ENCODE measurements at places on chromosomes 13 and 19. TPM values are rescaled to one million over a fixed set of nuclear protein-coding genes. Genes with fewer than 3 reads are reported as not detected.

The LHB gene
- not detected for total RNA-seq

The CEACAM8 gene
- not detected for total RNA-seq

The URAD gene
- total RNA-seq = not detected

The OR7D2 gene
- total RNA-seq = 0.30 TPM

The GZMM gene
- total RNA-seq = 20.7 TPM

The APOC4 gene
- not detected for total RNA-seq

The KLK4 gene
- not detected for total RNA-seq

The GPR12 gene
- total RNA-seq = not detected

The MCF2L gene
- total RNA-seq = 7.4 TPM

The TEX26 gene
- total RNA-seq = not detected

The PINLYP gene
- 3.2 TPM for total RNA-seq

The HSD17B14 gene
- total RNA-seq = 0.50 TPM

The CYP4F2 gene
- not detected for total RNA-seq

The ACP7 gene
- not detected for total RNA-seq

The KLK1 gene
- total RNA-seq = 1.1 TPM

The CAMSAP3 gene
- 0.30 TPM for total RNA-seq

The CDKN2D gene
- 75.2 TPM for total RNA-seq

The ZSCAN5B gene
- not detected for total RNA-seq

The GDF15 gene
- total RNA-seq = not detected

The SLC10A2 gene
- not detected for total RNA-seq

The CEACAM20 gene
- not detected for total RNA-seq

The RBM26 gene
- total RNA-seq = 44.4 TPM

The CPB2 gene
- total RNA-seq = not detected

The MBD3L2 gene
- not detected for total RNA-seq

The LPAR2 gene
- total RNA-seq = 20.2 TPM

The C5AR2 gene
- total RNA-seq = not detected

The VSIG10L gene
- total RNA-seq = 1.4 TPM

The SERTM1 gene
- total RNA-seq = not detected

The FAM216B gene
- not detected for total RNA-seq

The AMER2 gene
- total RNA-seq = not detected
